ENCODE measurements at places on chromosomes 3 and 15.

DNA sequence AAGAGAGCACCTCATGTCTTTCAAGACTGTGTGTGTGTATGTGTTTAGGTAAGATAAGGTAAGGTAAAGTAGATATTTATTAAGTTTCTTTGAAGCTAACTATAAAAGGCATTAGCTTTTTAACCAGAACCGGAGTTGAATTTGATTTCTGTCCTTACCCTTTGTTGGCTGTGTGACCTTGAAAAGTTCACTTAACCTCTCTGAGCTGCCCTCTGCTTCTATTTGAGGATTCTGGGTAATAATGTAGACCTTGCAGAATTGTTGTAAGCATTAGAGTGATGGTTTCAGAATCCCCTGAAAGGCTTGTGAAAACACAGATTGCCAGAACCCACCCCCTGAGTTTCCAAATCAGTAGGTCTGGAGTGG is 21.6 kb upstream of the SACM1L start:
- DNase-seq, result no peak

DNA sequence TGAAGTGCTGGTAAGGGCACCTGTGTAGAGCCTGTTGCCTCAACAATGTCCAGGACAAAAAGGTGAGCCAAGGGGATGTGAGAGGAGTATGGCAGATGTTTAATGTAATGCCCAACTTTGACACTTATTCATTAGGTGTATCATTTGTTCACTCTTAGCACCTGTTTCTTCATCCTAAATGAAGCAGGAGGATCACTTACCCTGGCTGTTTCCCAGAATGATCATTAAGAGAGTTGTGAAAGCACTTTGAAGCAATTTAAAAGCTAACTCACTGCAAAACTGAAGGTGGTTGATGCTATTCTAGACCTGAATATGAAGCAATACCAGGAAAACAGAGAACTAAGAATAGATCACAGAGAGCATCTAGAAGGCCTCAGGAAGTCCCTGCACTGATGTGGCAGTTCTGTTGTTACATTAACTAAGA is 3.4 kb upstream of the HHLA2 start:
- no peak for DNase-seq

- DNase-seq, result no peak
These were observed 433.2 kb upstream of the RASGRP1 start for GRCh38 chr15:38997841-38998240.

DNA sequence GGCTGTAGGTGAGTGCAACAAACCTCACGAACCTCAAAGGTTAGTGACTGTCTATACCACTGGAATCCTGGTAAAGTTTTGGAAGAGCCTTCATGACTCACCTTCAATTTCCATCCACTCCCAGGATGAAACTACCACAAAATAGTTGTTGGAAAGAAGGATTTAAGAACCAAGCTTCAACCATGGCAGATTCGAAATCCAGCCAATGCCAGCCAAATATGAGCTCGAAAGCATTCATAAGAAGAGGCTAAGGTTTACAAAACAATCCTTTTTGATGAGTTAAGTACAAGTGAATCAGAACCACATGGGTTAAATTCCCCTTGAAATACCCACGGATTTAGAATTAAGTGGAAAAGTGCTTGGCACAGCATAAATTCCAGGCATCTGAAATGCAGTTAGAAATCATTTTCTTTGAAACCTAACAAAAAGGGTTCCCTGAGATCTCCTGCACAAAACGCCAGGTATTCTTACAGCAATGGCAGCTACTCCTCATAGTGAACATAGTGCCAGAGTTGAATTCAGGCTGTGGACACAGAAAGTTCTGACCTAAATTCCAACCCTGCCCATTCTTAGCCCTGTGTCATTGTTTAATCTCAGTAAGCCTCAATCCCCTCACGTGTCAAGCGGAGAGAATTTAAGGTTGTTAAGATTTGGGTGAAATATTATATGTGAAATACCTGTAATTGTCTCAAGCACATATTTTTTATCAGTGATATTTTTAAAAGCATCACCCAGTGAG is 89.2 kb downstream of the FBN1 start:
- no peak for DNase-seq

DNA sequence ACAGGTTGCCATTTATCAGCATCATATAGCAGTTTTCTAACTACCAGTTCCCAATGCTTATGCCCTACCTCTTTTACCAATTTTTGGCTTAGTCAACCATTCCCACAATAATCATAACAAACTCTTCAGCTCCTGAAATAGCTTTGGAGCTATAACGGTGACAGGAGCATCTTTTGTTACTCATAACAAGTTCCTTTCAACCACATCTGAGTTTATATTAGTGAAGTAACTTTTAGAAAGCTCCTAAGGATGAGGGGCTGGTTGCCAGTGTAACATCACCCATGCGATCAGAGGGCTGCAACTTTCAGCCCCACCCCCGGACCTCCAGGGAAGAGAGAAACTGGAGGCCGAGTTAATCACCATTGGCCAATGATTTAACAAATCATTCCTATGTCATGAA is 495.3 kb upstream of the RASGRP1 start:
- DNase-seq, result no peak

GRCh38 chr3:60045686-60046085 is 995.9 kb upstream of the CFAP20DC start:
- no peak for DNase-seq

Measured in CD4-positive, alpha-beta T cell treated with Interleukin-6 for 4 hours (primary cell).